PC-9 (cell line): ENCODE measurements at places on chromosomes 16 and 17. TPM values are rescaled to one million over a fixed set of nuclear protein-coding genes. Genes with fewer than 3 reads are reported as not detected.

TPSB2 gene
- total RNA-seq: not detected in 2 replicates

ATP6V0A1 gene
- total RNA-seq: 39.4 and 55.1 TPM in 2 replicates

GRCh38 chr17:58278661-58279015, 2.1 kb downstream of the MPO start:
- no peaks in the 10 kb centered on the region for H3K36me3 ChIP-seq
- no peak overlapping the region for H3K27ac ChIP-seq
- no peak overlapping the region for H3K4me3 ChIP-seq
- peaks cover 78% of the 10 kb centered on the region for H3K27me3 ChIP-seq

GRCh38 chr16:59880611-59881010, 1146.5 kb upstream of the GOT2 start:
- no peaks in the 10 kb centered on the region for H3K4me1 ChIP-seq
- no peaks in the 10 kb centered on the region for H3K36me3 ChIP-seq
- H3K4me3 ChIP-seq: no peak overlapping the region
- H3K27me3 ChIP-seq: no peaks in the 10 kb centered on the region

- no peak overlapping the region for H3K27ac ChIP-seq
- no peaks in the 10 kb centered on the region for H3K36me3 ChIP-seq
- H3K4me3 ChIP-seq: no peak overlapping the region
- DNase-seq: no peak
- no peaks in the 10 kb centered on the region for H3K27me3 ChIP-seq
Observed at GRCh38 chr16:20669679-20670078, 27.8 kb downstream of the ACSM1 start.
